NCI-H526 (cell line): ENCODE measurements at places on chromosomes 1 and 21.

DNA sequence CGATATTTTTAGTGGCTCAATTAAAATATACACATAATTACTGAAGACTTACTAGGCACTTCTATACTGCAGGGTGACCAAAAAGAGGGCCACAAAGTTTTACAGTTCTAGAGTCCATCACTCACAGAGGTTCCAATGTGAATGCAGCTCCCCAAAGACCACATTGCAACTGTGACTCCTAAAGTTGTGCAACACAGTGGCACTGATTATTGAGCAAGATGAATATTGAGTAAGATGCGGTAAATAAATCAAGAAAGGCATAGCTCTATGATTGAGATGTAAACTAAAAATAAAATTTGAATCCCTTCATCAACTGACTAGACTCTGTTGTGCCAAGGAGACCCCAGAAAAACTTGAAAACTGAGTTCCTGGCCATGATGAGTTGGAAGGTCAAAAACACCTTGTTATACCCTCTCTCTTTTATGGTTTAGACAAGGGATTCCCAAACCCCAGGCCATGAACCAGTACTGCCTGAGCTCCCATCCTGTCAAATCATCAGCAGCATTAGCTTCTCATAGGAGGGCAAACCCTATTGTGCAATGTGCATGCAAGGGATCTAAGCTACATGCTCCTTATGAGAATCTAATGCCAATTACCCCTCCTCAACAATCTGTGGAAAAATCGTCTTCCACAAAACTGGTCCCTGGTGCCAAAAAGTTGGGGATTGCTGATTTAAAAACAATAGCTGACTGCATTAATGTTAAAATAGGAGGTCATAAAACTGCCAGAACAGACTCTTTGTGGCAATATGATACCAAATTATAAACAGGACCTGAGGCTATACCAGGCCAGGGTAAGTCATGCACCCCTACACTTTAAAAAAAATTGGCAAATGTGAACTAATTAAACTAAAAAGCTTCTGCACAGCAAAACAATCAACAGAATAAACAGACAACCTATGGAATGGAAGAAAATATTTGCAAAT lies 94.3 kb downstream of the ADGRL4 start:
- no peak for DNase-seq

DNA sequence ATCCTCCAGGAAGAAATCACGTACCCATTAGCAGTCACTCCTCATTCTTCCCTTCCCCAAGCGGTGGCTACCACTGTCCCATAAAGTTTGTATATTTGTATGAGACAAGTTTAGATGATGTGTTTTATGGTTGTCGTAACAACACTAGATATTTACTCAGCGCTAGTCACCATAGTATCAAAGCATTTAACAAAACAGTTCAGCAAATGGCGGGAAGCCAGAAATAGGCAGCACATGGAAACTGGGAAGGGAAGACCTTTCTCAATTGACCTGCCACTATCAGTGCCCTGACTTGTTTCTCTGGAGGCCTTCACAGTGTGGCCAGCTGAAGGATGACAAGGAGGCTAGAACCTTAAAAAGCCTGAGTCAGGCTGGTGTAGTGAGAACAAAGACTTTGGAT lies 31.1 kb downstream of the CNST start:
- DNase-seq = no peak

GRCh38 chr1:112464501-112464900 lies 44.3 kb upstream of the WNT2B start:
- DNase-seq = no peak

DNA sequence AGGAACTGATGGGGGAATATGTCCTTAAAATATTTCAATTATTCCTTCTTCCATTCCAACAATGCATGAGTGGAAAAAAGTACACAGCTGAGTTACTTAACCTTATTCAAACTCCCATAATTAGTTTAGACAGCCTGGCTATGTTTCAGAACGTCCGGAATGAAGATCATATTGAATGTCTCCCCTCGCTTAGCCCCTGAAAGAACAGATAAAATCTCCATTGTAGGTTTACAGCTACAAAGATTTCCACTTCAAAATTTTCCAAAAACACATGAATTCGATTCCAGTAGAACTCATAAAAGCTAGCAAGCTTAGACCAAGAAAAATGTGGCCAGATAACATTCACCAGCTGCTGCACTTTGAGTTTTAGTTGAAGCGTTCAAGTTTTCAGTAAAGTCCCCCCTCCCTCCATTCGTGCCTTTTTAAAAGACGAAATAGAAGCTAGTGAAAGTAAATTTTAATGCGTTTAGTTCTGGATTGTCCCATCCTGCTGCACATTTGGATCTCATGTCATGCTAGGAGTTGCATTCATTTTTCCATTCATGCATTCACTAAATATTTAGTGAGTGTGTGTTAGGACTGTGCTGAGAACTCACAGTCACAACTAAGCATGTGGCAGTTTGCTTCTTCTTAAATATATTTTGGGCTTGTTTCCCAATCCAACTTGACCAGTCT lies 29.4 kb upstream of the SSX2IP start:
- no peak for DNase-seq

- DNase-seq = no peak
Measured at GRCh38 chr1:145926686-145927062, 610 bp downstream of the RBM8A start.
